ENCODE measurements at places on chromosomes 12 and 14. TPM values are rescaled to one million over a fixed set of nuclear protein-coding genes. Genes with fewer than 3 reads are reported as not detected.

PTPN21 gene
- total RNA-seq, result 14.7 TPM

TAS2R42 gene
- total RNA-seq, result not detected

DHRS4 gene
- 50.6 TPM for total RNA-seq

KRT80 gene
- 4.2 TPM for total RNA-seq

TUNAR gene
- total RNA-seq, result not detected

INSM2 gene
- not detected for total RNA-seq

STXBP6 gene
- total RNA-seq, result 40.2 TPM

MAP1LC3B2 gene
- total RNA-seq, result not detected

MIP gene
- not detected for total RNA-seq

SIX6 gene
- total RNA-seq, result not detected

ATL1 gene
- 14.9 TPM for total RNA-seq

KRT72 gene
- total RNA-seq, result not detected

GLI1 gene
- total RNA-seq, result 1.1 TPM

EFS gene
- not detected for total RNA-seq

LRRK2 gene
- 1.4 TPM for total RNA-seq

TNFAIP2 gene
- total RNA-seq, result 9.4 TPM

AQP2 gene
- total RNA-seq, result not detected

FGF6 gene
- not detected for total RNA-seq

HHIPL1 gene
- 0.45 TPM for total RNA-seq

KRT75 gene
- total RNA-seq, result not detected

GPHN gene
- 4.7 TPM for total RNA-seq

RACGAP1 gene
- 167 TPM for total RNA-seq

TAS2R30 gene
- total RNA-seq, result 0.32 TPM

ADSS1 gene
- 2.5 TPM for total RNA-seq

ACSM4 gene
- not detected for total RNA-seq

OSBPL8 gene
- 56.8 TPM for total RNA-seq

OAS3 gene
- total RNA-seq, result 9.8 TPM
